Activated CD8-positive, alpha-beta T cell treated with anti-CD3 and anti-CD28 coated beads, Interleukin-2, amount 10 ng/mL, durations not matched to agents 7 days and 5 days (primary cell): ENCODE measurements at places on chromosomes 7 and 10. TPM values are rescaled to one million over a fixed set of nuclear protein-coding genes. Genes with fewer than 3 reads are reported as not detected.

The STK31 gene
- total RNA-seq, result not detected

The RBP4 gene
- total RNA-seq, result not detected

The OR2AE1 gene
- 0.42 TPM for total RNA-seq

The METTL27 gene
- not detected for total RNA-seq

The TSPAN12 gene
- total RNA-seq, result not detected

The LRRC72 gene
- total RNA-seq, result not detected

The CALML5 gene
- not detected for total RNA-seq

The ETV1 gene
- 0.31 TPM for total RNA-seq

The CYP26C1 gene
- total RNA-seq, result 0.11 TPM

- H3K27me3 ChIP-seq, result no peaks in the 10 kb centered on the region
- no peak overlapping the region for H3K27ac ChIP-seq
- no peaks in the 10 kb centered on the region for H3K36me3 ChIP-seq
- no peak overlapping the region for H3K4me3 ChIP-seq
These were observed 130.6 kb upstream of the FAM20C start for GRCh38 chr7:61576-62360.

DNA sequence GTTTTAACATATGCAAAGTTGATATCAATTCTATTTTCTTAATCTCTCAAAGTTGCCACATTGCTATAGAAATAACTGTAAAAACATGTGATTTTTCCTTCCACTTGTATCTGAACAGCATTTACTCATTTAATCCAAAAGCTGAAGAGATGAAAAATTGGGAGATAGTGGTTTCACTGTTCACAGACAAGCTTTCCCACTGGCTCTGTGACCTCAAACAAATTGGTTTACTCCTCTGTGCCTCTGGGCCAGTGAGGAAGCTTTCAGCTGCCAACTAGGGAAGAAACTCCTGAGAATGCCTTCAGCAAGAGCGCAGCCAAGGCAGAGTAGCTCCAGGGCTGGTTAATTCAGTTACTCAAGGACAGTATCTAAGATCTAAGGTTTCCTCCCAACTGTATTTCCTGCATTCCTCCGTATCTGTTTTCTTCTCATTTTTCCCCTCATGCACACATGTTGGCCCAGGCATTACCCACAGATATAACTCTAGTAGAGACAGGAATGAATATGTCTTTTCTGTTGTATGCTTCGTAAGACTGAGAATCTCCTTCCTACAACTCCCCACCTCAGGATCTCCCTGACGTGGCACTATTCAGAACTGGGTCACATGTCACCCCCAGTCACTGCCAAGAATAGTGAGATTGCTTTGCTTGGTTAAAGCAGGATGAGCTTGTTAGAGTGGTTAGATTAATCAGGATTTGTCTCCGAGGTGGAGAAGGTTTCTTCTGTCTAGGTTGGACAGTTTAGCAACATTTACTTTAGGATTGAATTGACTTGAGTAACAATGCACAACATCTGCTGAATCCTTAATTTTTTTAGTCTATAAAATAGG, 315.7 kb downstream of the NRG3 start:
- DNase-seq, result no peak
- no peak overlapping the region for H3K27ac ChIP-seq
- H3K36me3 ChIP-seq, result no peaks in the 10 kb centered on the region
- no peaks in the 10 kb centered on the region for H3K27me3 ChIP-seq
- no peak overlapping the region for H3K4me3 ChIP-seq

GRCh38 chr10:30967650-30968410, 63.8 kb downstream of the ZNF438 start:
- no peaks in the 10 kb centered on the region for H3K27me3 ChIP-seq
- H3K4me3 ChIP-seq, result no peak overlapping the region
- DNase-seq, result no peak

DNA sequence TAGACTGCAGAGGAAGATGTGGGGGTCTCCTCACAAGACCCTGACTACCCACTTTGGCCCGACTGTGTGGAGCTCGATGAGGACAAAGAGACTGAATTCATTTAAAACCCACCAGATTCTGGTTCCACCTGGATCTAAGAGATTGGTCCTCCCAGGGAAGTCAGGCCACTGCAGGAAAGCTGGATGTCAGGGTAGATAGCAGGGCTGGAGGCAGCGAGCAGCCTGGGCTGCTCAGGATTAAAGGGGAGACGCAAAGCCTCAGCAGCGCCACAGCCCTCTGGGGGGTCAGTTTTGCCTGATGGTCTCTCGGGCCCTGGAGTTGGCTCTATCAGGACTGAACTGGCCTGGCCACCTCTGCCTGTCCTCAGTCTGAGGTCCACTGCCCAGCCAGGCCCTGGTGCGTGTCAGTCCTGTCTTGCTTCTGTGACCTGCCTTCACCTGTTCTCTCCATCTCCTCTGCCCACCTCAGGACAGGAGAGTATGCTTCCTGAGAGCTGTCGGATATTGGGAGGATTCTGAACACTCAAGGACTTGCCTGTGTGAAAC, 12.2 kb upstream of the KLRG2 start:
- H3K4me3 ChIP-seq, result no peak overlapping the region
- DNase-seq, result no peak
- H3K27me3 ChIP-seq, result peaks cover 5% of the 10 kb centered on the region
- H3K4me1 ChIP-seq, result peaks cover 30% of the 10 kb centered on the region
- H3K36me3 ChIP-seq, result peaks cover 3% of the 10 kb centered on the region
- peak overlapping the region; percentile 70 for H3K27ac ChIP-seq

GRCh38 chr7:132232406-132232805, 343.9 kb downstream of the PLXNA4 start:
- no peaks in the 10 kb centered on the region for H3K36me3 ChIP-seq
- no peak overlapping the region for H3K27ac ChIP-seq

DNA sequence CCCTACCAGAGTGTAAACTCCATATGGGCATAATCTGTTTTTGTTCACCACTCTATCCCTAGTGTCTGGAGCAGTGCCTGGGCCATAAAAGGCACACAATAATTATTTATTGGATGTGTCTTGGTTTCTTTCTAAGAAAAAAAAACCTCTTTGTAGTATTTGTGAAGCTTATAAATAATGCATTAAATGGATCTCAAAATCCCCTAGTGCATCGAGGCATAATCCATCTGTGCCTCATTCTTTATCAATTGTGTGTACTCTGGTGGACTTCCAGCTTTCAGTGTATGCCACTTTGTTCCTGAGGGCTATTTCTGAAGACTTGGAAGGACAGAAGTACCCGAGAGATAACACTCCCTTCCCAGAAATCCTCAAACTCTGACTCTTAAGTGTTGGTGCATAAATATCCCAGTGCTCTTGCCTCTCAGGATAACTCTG, 255.0 kb upstream of the PHYHIPL start:
- no peak for DNase-seq
- H3K36me3 ChIP-seq, result no peaks in the 10 kb centered on the region
- H3K4me3 ChIP-seq, result no peak overlapping the region
- H3K27ac ChIP-seq, result no peak overlapping the region
- H3K27me3 ChIP-seq, result no peaks in the 10 kb centered on the region

- no peak for DNase-seq
- H3K36me3 ChIP-seq, result peaks cover 46% of the 10 kb centered on the region
- H3K4me3 ChIP-seq, result no peak overlapping the region
- H3K27me3 ChIP-seq, result no peaks in the 10 kb centered on the region
- no peak overlapping the region for H3K27ac ChIP-seq
These were observed 35.7 kb downstream of the WIPI2 start for GRCh38 chr7:5225616-5226290.

DNA sequence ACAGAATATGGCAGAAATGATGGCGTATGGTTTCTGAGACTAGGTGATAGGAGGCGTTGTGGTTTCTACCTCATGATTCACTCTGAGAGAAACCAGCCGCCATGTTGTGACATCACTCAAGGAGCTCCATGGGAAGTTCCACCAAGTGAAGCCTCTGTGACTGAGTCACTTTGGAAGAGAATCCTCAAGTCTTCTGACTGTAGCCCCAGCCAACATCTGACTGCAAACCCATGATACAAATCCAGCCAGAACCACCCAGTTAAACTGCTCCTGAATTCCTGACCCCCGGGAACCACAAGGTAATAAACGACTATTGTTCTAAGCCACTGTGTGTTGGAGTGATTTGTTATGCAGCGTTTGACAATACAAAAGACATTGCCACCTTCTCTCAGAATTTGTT, 91.1 kb upstream of the CARD11 start:
- H3K4me1 ChIP-seq, result no peaks in the 10 kb centered on the region
- H3K27ac ChIP-seq, result no peak overlapping the region
- DNase-seq, result no peak
- H3K36me3 ChIP-seq, result no peaks in the 10 kb centered on the region
- H3K27me3 ChIP-seq, result peaks cover 10% of the 10 kb centered on the region

GRCh38 chr10:6979371-6979770, 399.3 kb upstream of the PRKCQ start:
- H3K27me3 ChIP-seq, result peaks cover 35% of the 10 kb centered on the region
- H3K36me3 ChIP-seq, result peaks cover 17% of the 10 kb centered on the region
- H3K4me1 ChIP-seq, result peaks cover 23% of the 10 kb centered on the region

GRCh38 chr10:70690589-70690988, 18.3 kb downstream of the ADAMTS14 start:
- no peaks in the 10 kb centered on the region for H3K4me1 ChIP-seq
- no peak for DNase-seq
- H3K27ac ChIP-seq, result no peak overlapping the region
- H3K36me3 ChIP-seq, result no peaks in the 10 kb centered on the region
- no peak overlapping the region for H3K4me3 ChIP-seq
- H3K27me3 ChIP-seq, result peaks cover 11% of the 10 kb centered on the region

DNA sequence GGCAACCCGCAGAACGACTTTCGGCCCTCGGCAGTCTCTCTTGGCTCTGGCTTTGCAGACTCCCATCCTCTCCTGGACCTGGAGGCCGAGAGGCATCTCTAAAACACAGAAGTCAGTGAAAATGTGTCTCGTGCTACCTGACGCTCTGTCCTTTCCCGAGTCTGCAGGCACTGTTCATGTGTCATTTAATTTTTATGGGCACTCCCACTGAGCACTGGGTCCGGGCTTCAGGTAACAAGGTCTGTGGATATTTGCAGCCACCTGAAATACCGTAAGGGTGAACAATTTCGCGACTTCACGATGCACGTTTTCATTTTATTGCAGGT, 96.8 kb downstream of the GLRX3 start:
- DNase-seq, result no peak
- no peak overlapping the region for H3K4me3 ChIP-seq
- peaks cover 11% of the 10 kb centered on the region for H3K27me3 ChIP-seq
- H3K36me3 ChIP-seq, result no peaks in the 10 kb centered on the region

DNA sequence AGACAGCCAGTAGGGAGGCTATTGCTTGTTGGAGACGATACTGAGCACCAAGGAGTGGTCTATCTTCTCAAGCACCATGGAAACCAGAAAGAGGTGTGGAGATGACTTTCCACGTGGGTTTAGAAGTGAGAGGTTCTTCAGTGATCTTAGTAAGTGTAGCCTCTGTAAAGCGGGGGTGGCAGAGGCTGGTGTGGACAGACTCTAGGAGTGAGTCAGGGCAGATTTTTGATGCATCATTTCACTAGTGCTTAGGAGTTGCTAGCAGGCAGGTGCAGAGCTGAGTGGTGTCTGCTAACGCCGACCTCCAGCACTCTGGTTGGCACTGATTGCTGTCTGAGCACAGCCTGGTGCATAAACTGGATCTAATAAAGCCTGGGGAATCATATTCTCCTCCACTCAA, 78.4 kb upstream of the ADO start:
- no peak for DNase-seq
- peaks cover 23% of the 10 kb centered on the region for H3K4me1 ChIP-seq
- no peak overlapping the region for H3K4me3 ChIP-seq
- H3K36me3 ChIP-seq, result no peaks in the 10 kb centered on the region
- H3K27me3 ChIP-seq, result peaks cover 10% of the 10 kb centered on the region

DNA sequence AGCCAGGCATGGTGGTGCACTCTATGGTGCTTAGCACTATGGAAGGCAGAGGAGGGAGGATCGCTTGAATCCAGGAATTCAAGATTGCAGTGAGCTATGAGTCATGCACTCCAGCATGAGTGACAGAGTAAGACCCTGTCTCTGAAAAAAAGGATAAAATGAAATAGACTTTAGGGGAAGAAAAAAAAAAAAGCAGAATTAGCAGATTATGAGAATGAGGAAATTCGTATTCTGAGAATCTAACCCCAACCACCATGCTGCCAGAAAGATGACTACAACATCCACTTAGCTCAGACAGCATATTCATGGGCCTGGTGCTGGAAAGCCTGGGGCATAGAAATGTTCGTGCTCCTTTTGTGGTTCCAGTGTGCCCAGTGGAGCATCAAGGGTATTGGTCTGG, 63.3 kb downstream of the TMEM26 start:
- H3K4me1 ChIP-seq, result no peaks in the 10 kb centered on the region
- no peak overlapping the region for H3K27ac ChIP-seq
- H3K36me3 ChIP-seq, result no peaks in the 10 kb centered on the region
- DNase-seq, result no peak
- peaks cover 6% of the 10 kb centered on the region for H3K27me3 ChIP-seq
- H3K4me3 ChIP-seq, result no peak overlapping the region

DNA sequence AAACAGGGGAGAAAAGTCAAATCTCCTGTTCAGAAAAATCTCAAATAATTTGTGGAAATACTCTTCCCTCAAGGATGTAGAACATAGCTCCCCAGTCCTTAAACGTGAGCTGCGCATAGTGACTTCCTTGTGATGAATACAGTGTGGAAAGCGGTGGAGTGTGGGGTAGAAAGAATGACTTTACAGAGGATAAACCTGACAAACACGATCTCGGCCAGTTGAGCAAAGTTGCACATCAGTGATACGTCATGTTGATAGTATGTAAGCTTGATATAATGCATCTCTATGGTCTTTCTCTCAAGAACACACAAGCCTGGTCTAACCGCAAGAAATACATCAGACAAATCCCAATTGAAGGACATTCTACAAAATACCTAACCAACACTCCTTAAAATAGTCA, 32.0 kb upstream of the ZCCHC24 start:
- no peak overlapping the region for H3K27ac ChIP-seq
- H3K27me3 ChIP-seq, result peaks cover 36% of the 10 kb centered on the region
- DNase-seq, result no peak
- no peak overlapping the region for H3K4me3 ChIP-seq
- no peaks in the 10 kb centered on the region for H3K4me1 ChIP-seq

GRCh38 chr7:138658889-138659288, 42.3 kb downstream of the SVOPL start:
- H3K27ac ChIP-seq, result no peak overlapping the region
- DNase-seq, result no peak
- peaks cover 13% of the 10 kb centered on the region for H3K27me3 ChIP-seq
- peaks cover 2% of the 10 kb centered on the region for H3K4me1 ChIP-seq
- H3K4me3 ChIP-seq, result no peak overlapping the region
- no peaks in the 10 kb centered on the region for H3K36me3 ChIP-seq

GRCh38 chr10:70827086-70827757, 11.5 kb downstream of the SGPL1 start:
- H3K4me1 ChIP-seq, result no peaks in the 10 kb centered on the region
- H3K4me3 ChIP-seq, result no peak overlapping the region
- DNase-seq, result no peak
- no peaks in the 10 kb centered on the region for H3K27me3 ChIP-seq
- H3K27ac ChIP-seq, result no peak overlapping the region
- H3K36me3 ChIP-seq, result peaks cover 5% of the 10 kb centered on the region

DNA sequence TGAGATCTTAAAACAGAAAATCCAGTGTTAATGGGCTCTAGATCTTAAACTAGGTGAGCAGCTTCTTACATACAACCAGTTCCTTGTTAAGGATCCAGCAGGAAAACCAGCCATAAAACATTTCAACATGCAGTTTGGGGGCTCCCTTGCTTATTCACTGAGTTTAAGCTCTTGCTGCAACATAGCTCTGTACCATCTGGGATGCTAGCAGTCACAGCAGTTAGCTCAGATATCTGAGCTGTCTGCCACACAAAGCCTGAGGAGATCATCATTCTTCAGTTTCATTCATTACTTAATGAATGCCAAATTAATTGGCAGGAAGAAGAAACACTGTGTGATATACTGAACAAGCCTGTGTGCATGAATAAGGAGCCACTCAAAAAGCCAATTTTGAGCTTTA, 62.8 kb downstream of the PODXL start:
- no peak for DNase-seq
- no peak overlapping the region for H3K27ac ChIP-seq
- H3K4me3 ChIP-seq, result no peak overlapping the region
- peaks cover 7% of the 10 kb centered on the region for H3K36me3 ChIP-seq
- H3K27me3 ChIP-seq, result no peaks in the 10 kb centered on the region
- H3K4me1 ChIP-seq, result no peaks in the 10 kb centered on the region
